ENCODE measurements at places on chromosomes 6 and 20.
A peak's percentile ranks its signal among the peaks of the same experiment; 100 is the strongest.

GRCh38 chr6:93828553-93828952 lies 409.2 kb upstream of the EPHA7 start:
- no peak for DNase-seq

DNA sequence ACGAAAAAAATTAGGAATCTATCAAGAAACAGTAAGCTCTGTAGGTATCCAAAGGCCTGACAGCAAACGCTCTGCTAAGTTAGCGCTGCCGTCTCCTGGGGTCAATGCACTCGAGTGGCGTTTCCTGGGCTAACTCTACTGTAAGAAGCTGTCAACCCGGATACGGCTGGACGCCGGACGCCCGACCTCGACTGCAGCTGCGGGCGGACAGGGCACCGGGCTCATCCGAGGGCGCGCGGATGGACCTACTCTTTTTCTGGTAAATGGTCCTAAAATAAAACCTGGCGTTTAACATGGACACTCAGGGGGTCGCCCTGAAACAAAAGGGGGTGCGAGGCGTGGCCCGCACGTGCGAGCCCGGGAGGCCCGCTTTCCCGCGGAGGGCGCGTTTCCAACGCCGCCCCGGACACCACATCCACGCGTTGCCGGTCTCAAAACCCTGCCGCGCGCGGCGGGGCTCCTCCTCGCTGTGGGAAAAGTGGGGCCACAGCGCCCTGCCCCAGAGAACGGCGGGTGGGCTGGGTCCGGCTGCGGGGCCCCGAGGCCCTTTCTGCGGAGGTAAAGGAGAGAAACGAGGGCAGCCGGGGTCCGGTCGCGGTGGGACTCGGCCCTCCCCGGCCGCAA lies 537 bp downstream of the TCP1 start:
- DNase-seq: no peak

DNA sequence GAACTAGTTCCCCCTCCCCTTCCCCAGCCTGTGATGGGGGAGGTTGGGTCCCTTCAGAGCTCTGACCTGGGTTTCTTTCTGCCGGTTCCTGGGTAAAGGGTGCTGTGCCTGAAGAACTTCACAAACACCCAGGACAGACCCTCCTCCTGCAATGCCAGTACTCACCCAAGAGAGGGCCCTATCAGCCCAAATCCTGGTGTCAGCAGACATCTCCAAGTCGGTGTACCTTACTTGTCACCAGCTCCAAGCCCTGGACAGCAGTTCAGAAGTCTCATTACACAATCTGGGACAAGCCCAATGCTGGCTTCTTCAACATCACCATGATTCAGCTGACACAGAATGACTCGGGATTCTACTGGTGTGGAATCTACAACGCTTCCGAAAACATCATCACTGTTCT lies 467 bp downstream of the TREML4 start:
- no peak for DNase-seq

DNA sequence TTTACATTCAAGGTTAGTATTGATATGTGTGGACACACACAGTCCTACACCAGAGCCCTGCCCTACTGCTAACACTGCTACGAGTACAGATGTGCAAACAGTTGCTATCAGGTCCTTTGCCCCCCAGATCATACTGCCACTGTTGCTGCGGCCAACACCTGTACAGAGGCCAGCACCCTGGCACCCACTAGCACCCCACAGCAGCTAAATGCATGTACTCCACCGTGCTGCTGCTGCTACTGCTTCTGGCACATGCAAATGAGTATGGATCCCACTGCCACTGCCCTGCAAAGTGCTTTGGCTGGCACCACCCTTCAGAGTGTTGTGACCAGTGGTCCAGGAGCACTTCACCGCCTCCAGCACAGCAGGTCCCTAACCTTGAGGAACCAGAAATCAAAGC lies 621.9 kb downstream of the GRIK2 start:
- no peak for DNase-seq

- DNase-seq: peak; percentile 36
These were observed 9.5 kb upstream of the HLA-DOA start for GRCh38 chr6:33018904-33019303.
